ENCODE measurements at places on chromosomes 5 and 9.

DNA sequence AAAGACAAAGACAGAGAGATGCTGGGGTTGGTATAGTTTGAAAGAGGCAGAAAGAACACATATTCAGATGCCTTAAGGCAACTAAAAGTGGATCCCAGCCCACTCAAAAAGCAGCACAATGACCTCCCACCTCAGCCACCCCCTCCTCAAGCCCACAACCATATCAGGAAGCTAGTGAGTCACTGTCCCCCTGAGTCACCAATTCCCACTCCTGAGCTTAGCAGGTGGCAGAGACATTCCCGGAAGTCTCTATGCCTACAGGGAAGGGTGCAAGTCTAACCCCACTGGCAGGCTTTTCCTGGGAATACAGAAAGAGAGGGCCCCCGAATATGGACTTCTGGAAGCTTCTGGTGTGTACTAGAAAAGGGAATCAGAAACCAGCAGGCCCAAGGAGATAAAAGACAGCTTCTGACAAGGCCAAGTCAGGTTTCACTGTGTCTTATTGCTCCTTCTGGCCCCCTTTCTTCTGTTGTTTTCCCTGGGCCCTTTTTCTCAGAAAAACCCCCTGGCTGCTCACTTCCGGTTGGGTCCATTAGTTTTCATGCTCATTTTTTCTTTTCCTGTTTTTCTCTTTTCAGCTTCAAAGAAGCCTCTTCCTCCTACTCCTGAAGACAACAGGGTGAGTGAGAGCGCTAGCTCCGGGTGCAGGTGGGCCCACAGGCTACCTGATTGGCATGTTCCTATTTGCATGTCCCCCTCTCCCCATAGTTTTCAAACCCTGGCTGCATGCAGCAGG lies 36.8 kb downstream of the ITK start:
- no peak for DNase-seq

DNA sequence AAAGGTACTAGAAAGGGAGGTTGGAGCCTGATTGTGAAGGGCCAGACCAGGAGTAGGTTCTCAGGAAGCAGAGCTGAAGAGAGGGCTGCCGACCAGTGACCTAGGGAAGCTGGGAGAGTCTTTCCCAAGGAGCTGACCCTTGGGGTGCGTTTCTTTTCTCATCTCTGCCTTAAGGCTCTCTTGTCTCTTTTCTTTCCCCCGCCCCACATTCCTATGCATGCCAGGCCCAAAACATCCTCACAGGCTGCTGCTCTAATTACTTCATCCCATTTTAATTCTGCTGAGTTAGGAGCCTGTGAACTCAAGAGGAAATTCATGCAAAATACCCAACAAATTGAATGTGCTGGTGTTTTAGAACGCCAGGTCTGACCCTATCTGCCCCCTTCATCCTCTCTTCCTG lies 46.9 kb upstream of the HSPA9 start:
- DNase-seq, result no peak

DNA sequence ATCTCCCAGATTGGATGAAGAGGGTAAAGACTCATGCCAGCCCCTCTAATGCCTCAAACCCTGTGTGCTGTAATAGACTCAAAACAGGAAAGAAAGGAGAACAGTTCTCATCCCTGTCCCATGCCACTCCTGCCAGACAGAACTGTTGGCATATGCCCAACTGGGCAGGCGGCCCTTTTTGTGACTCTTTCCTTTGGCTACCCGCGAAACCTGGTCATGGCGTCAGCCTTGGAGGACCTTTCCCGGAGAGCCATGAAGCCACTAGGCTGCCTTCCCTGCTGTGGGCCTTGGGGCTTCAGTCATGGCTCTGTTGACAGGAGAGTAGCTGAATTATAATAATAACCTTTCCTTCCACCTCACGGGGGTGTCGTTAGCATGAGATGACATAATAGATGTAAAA lies 75.9 kb upstream of the SEMA6A start:
- no peak for DNase-seq

- DNase-seq, result peak; percentile 84
Measured at GRCh38 chr5:149381986-149382338, 2.9 kb upstream of the IL17B start.

DNA sequence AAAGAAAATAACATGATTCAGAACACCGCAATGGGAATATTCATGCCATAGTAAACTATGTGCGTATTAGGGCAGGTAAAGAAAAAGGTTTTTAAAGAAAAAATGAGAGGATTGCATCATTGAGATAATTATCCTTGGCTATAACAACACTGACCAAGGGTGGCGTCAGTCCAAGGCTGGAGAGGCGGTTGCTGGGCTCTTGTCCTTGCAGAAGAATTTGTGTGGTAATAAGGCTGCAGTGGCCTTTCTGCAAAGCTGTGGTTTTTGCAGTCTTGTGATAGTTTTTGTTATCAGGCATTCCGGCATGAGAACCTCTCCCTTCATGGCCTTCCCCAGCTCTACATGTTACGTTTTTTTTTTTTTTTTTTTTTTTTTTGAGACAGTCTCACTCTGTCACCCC lies 14.0 kb downstream of the BOD1 start:
- DNase-seq, result no peak

- DNase-seq, result no peak
Measured at GRCh38 chr5:61409568-61409967, 77.5 kb downstream of the ZSWIM6 start.
